GM13977 (cell line): ENCODE measurements at places on chromosomes 2 and 18.

- no peak for DNase-seq
These were observed 4.2 kb downstream of the ECEL1 start for GRCh38 chr2:232483311-232483922.

GRCh38 chr18:54222922-54223567 is 1.4 kb downstream of the MBD2 start:
- DNase-seq, result no peak

- DNase-seq, result no peak
These were observed 16.7 kb downstream of the STK25 start for GRCh38 chr2:241491549-241492173.

- DNase-seq, result no peak
These were observed 64.5 kb downstream of the ZFP36L2 start for GRCh38 chr2:43161650-43162510.

DNA sequence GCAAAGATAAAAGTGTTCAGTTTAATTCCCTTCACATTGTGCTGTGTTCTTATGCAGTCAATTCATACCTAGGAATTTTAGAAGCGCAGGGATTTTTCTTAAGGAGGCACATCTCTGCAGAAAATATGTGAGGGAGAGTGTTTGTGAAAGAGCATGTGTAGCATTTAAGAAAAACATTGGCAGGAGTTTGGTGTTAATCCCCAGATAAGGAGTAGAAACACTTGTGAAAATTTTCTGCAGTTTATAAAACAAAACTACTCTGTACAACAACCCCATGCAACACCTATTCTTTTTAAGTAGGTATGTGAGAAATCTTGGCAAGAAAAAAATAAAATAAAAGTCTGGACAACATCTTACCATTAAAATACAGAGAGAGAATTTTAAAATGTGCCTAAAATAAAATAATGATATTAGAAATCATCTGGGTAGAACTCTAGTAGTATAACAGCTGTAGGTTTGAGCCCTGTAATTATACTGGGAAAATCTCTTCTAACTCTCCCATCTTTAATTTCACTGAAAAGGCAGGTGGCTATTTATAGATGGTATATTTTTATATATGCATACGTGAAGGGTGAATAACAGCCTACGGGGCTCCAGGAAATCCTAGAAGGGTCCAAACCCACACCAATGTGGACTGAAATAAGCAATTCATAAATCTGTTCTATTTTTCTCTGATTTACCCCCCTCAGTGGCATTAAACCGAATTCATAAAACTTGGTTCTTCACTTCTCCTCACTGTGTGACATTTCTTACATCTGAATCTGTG is 6.6 kb downstream of the FZD7 start:
- DNase-seq, result no peak
